ENCODE measurements at places on chromosomes 16 and 17.

GRCh38 chr16:12587170-12587569 lies 216.5 kb downstream of the CPPED1 start:
- no peak for DNase-seq

DNA sequence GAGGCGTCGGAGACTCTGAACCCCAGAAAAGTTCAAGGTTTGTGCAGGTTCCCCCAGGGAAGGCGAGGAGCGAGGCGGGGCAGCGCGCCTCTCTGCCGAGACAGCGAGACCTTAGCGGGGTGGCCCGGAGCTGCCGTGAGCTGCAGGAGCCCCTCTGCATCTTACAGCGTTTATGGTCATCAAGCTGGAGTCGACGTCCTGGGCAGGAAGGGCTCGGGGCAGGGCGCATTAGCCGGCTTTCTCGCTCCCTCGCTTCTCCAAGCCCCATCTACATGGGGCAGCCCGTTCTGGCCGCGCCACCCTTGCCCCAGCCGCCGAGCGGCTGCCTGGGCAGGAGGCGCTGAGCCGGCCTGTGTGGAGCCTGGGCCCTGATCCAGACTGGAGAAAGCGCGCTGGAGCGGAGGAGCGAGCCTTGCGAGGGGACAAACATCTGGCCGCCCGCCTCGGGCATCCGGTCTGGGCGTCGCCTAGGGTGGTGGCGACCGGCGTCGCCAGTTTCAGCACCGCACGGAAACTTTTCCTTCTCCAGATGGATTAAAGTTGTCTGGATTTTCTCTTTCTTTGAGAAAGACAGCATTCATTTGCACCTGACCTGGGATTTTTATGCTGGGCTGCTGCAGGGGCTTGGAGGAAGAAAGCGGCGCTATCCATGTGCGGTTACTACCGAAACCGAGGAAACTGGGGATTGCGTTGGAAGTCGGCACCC lies 750 bp downstream of the TMEM132E start:
- peak; percentile 12 for DNase-seq

GRCh38 chr17:62110923-62111484 lies 45.9 kb upstream of the MED13 start:
- DNase-seq, result peak; percentile 22

DNA sequence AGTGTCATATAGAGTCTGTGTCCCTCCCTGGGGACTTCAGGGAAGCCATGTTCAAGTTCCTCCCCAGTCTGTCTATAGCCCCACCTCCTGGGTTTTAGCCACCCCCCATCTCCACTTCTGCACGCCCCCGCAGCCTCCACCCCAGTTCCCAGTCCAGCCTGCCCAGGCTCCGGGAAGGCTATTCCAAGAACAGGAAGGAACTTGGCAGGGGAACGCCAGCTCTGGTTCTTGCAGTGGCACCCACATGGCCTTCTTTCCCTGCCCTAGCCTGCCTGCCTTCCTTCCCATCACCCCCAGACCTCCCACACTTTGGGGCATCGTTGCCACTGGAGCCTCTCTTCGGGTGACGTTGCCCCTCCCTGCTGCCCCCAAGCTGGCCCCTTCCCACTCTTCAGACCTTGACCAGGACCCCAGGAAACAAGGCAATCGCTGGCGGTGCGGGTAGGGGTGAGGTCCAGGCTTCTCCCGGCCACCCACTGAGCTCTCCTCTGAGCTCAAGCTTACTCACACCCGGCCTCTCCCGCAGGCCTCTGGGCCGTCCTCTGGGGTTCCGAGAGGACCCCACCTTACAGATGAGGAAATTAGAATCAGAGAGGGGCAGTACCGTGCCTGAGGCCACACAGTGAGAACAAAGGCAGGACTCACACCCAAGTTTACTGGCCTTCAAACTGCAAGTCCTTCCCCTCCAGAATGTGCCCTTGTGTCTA lies 9.2 kb upstream of the CES4A start:
- DNase-seq, result peak; percentile 34

GRCh38 chr16:47916266-47916665 lies 239.5 kb downstream of the ABCC12 start:
- no peak for DNase-seq

DNA sequence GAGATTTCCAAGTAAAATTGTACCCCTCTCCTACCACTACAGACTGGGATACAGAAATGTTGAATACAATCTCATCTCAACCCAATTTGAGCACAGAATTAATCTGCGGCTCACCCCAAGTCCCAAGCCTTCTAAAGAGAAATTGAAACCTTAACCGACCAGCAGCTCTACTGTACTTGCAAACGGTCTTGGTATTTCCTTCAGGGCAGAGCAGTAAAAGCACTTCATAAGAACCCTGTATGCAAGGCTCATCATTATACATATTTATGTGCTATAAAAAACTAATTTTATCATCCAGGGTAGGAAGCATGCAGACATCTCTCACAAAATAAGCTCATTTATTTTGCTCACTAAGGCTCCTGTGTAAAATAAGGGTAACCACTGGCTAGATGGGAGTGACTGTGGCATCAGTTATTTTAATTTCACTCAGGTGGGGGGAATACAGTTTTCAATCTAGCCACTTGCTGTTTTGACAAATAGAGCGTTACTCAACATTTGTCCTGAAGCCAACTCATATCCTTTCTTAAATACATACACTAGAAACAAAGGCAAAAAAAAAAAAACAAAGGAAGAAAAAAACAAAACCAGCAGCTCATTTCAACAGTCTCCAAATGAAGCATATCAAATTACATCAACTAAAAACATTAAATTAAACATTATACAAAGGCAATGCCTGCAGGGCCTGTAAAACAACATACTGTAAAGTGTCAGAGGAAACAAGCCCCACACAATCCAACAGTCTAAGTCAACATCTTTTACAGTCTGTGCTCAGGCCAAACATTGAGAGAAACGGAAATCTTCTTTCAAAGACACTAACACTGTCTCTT lies 65.0 kb downstream of the PARN start:
- peak; percentile 8 for DNase-seq

GRCh38 chr17:7329997-7330637 lies 982 bp upstream of the NEURL4 start:
- DNase-seq, result peak; percentile 86

- DNase-seq, result no peak
Measured at GRCh38 chr17:66980896-66981295, 16.4 kb downstream of the CACNG4 start.

All from fibroblast of skin of back (primary cell).